SJSA1 (cell line): ENCODE measurements at places on chromosomes 5 and 9. TPM values are rescaled to one million over a fixed set of nuclear protein-coding genes. Genes with fewer than 3 reads are reported as not detected.

- H3K27ac ChIP-seq, result no peak overlapping the region
- no peak for DNase-seq
- H3K27me3 ChIP-seq, result no peaks in the 10 kb centered on the region
- H3K4me1 ChIP-seq, result no peaks in the 10 kb centered on the region
- H3K4me3 ChIP-seq, result no peak overlapping the region
These were observed 580.2 kb upstream of the FAM174A start for GRCh38 chr5:99955006-99955405.

GABRB2 gene
- not detected in 2 replicates for total RNA-seq

RNF208 gene
- not detected in 2 replicates for total RNA-seq

- H3K4me1 ChIP-seq, result no peaks in the 10 kb centered on the region
- no peaks in the 10 kb centered on the region for H3K27me3 ChIP-seq
- no peak overlapping the region for H3K4me3 ChIP-seq
These were observed 144.6 kb downstream of the CD180 start for GRCh38 chr5:67052034-67052433.

DNA sequence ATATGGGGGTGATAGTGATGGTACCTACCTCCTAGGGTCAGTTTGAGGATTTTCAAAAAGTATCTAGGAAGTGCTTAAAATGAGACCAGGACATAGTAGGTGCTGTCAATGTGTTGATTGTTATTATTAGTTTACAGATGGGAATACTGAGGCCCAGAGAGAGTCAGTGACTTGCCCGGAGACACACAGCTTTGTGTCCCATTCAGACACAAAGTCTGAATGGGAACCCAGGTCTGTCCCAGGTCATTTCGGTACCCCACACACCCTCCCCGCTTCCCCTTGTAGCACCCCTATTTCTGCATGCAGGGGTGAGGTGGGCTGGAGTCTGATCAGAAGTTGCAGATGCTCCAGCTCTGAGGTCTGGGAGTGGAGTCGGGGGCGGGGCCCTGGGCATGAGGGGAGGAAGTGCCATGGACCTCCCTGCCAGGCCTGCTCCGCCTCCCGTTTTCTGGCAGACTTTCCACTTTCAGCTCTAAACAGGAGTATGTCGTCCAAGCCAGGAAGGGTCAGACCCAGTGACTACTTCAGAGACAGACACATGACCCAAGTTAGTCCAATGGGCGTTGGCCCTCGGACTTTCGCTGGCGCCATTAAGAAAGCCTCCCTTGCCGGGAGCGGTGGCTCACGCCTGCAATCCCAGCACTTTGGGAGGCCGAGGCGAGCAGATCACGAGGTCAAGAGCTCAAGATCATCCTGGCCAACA, 3.2 kb upstream of the DBN1 start:
- H3K27me3 ChIP-seq, result no peaks in the 10 kb centered on the region
- H3K36me3 ChIP-seq, result peaks cover 48% of the 10 kb centered on the region
- peak; percentile 77 for DNase-seq
- peaks cover 36% of the 10 kb centered on the region for H3K4me1 ChIP-seq
- no peak overlapping the region for H3K27ac ChIP-seq
- H3K4me3 ChIP-seq, result no peak overlapping the region
